ENCODE measurements at places on chromosomes 6 and 20.

DNA sequence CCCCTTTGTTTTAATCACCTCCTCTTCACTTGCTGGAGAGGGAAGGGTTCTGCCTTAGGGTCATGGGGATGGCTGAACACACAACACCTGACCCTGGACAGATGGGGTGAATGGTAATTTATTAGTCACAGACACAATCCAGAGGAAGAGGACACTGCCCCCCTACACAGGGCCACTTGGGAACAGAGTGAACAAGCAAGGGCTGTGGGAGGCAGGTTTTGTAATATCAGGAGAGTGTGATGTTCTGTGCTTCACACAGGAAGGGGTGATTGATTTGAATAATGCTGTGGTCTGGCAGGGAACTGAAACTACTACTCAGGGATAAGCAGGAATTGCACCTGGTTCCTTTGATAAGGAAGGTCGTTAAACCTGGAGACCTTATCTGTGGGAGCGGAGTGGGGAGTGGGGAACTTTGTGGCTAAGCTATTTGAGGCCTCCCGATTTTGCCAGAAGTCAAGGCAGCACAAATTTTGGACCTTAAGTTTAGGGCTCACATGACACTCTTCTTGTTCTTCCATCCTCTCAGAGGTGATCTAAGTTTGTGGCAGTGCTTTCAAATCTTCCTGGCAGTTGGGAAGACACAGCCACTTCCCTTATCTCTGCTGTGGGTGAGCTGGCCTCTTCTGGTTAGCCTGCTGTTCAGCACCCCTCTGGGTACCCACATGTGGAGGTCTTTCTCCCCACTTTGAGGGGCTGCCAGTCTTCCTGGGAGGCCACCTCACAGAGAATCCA, 77.8 kb downstream of the CD164 start:
- no peak for DNase-seq

DNA sequence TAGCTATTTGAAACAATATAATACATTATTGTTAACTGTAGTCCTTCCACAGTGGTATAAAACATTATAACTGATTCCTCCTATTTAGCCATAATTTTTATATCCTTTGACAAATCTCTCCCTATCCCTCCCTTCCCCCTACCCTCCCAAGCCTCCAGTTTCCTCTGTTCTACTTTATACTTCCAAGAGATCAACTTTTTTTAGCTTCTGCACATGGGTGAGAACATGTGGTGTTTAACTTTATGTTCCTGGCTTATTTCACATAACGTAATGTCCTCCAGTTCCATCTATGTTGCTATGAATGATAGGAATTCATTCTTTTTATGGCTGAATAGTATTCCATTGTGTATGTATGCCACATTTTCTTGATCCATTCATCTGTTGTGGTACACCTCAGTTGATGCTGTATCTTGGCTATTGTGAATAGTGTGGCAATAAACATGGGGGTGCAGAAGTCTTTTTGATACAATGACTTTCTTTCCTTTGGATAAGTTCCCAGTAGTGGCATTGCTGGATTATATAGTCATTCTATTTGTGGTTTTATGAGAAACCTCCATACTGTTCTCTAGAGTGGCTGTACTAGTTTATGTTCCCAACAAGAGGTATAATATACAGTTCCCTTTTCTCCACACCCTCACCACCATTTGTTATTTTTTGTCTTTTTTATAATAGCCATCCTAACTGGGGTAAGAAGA, 205.0 kb downstream of the KCNQ5 start:
- DNase-seq, result no peak

- DNase-seq, result no peak
Measured at GRCh38 chr6:156879591-156879990, 102.4 kb downstream of the ARID1B start.

- no peak for DNase-seq
Measured at GRCh38 chr6:13807696-13808095, 6.7 kb downstream of the MCUR1 start.

DNA sequence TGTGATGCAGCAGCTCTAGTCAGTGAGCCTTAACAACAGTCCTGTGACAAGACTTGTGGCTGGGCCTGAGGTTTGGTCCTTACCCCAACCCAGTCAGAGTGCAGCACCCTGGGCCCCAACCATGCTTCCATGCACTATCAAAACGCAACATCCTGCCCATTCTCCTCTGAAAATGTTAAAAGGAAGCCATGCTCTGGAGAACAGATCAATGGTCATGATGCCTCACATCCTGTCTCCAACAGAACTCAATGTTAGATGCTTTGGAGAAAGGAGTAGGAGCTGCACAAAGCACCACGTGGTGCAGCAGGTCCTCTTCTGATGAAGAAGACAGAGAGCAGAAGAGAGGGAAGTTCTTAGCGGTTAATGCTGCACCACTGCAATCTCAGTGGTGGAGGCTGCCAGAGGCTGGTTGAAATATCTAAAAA, 41.9 kb downstream of the TRAM2 start:
- no peak for DNase-seq

GRCh38 chr20:43459022-43459942, 1.6 kb downstream of the SRSF6 start:
- DNase-seq, result no peak

DNA sequence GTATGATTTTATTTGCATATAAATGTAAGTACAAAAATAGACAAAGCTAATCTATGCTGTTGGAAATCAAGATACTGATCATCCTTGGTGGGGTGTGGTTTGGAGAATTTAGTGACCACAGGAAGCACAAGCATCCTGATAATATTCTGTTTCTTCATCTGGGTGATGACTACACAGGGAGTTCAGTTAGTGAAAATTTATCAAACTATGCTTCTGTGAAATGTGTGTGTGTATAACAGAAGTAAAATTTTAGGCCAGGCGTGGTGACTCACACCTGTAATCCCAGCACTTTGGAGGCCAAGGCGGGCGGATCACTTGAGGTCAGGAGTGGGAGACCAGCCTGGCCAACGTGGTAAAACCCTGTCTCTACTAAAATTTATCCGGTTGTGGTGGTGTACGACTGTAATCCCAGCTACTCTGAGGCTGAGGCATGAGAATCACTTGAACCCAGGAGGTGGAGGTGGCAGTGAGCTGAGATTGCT, 20.6 kb downstream of the ENPP3 start:
- no peak for DNase-seq

GRCh38 chr20:50635676-50636600, 55.4 kb downstream of the RIPOR3 start:
- peak; percentile 33 for DNase-seq

- DNase-seq, result no peak
Measured at GRCh38 chr6:122154912-122155575, 244.4 kb upstream of the HSF2 start.

- no peak for DNase-seq
Measured at GRCh38 chr6:37305841-37306425, 47.9 kb upstream of the RNF8 start.

- no peak for DNase-seq
Measured at GRCh38 chr20:58647796-58648501, 3.1 kb upstream of the STX16 start.

GRCh38 chr6:89669002-89669401, 30.5 kb upstream of the LYRM2 start:
- no peak for DNase-seq

- DNase-seq, result no peak
Measured at GRCh38 chr6:44029444-44030185, 97.6 kb downstream of the MRPL14 start.

DNA sequence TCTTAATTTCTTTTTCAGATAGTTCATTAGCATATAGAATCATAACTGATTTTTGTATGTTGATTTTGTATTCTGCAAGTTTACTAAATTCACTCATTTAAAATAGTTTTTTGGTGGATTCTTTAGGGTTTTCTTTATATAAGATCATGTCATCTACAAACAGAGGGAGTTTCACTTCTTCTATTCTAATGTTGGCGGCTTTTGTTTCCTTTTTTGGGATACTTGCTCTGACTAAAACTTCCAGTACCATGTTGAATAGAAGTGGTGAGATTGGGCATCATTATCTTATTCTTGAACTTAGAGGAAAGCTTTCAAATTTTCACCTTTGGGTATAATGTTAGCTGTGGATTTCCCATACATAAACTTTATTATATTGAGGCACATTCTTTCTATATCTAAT, 296.9 kb downstream of the BCKDHB start:
- DNase-seq, result no peak

DNA sequence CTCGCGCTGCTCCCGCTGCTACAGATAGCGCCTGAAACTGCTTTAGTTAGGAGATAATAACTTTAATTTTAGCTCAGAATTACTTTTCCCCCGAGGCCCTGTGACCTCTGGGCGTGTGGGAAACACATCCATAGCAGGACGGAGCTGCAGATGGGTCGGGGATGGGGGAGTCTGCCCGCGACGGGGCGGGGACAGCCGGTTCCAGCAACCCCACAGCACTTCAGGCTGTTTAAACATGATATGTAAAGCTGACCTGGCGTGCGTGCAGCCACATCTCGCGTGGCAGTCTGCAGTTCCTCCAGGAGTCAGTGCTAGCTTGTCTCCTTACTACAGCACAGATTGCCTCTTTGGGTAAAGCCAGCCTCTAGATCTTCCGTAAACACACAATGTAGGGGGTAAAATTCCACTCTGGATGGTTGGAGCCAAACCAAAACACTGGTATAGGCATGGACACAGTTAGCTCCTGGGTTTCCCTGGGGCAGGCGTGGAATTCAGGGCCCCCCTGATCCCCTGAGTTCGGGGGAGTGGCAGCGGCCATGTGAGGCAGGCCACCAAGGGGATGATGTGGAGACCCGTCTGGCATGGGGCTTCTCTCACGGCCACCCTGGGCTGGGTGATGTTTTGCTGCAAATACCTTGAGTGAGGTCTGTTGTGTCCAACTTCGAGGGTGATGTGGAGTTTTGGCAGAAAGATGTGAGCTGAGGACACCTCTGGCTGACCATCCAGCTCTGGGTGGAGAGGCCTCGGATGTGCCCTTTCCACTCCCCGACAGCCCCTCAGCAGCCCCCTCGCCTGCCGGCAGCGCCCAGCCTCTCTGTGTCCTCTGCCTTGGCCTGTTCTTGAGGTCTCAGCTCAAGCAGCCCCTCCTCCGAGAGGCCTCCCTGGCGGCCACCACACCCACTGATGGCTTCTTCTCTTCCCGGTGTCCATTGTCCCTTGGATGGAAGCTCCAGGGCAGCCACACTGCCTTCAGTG, 214.5 kb downstream of the TAF4 start:
- no peak for DNase-seq

DNA sequence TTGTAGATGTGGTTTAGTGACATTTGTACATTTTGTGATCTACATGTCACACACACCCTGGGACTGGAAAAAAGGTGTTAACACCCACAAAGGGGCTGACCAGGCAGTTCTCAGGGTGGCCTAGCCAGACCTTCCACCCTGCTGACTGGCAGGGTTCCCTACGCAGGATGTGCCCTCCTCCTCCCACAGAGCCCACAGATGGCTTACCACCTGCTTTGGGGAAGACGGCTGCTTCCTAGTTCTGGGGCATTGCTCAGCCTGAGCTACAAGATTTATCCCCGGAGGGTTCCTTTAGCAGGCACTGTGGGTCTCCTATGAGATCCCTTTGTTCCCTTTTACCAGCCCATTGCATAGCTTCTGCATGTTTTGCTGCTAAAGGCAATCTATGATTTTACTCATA, 35.1 kb downstream of the SNAP25 start:
- DNase-seq, result no peak

DNA sequence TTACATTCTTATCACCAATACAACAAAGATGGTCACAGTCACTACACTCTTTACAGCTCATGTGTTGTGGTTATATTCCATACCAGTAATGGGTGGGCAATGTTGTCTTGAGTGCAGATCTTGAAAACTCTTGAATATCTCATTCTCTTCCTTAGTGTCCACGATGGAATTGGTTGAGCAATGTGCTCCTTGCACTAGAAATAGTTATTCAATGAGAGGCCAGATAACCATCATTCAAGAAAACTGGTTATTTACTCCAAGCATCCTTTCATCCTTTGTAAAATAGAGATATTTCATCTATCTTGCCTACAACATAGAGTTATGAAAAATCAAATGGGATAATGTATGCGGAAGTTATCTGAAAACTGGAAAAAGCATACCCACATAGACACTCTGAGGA, 215.9 kb downstream of the ARHGAP18 start:
- no peak for DNase-seq

GRCh38 chr20:37669773-37670236, 24.0 kb upstream of the CTNNBL1 start:
- DNase-seq, result no peak

DNA sequence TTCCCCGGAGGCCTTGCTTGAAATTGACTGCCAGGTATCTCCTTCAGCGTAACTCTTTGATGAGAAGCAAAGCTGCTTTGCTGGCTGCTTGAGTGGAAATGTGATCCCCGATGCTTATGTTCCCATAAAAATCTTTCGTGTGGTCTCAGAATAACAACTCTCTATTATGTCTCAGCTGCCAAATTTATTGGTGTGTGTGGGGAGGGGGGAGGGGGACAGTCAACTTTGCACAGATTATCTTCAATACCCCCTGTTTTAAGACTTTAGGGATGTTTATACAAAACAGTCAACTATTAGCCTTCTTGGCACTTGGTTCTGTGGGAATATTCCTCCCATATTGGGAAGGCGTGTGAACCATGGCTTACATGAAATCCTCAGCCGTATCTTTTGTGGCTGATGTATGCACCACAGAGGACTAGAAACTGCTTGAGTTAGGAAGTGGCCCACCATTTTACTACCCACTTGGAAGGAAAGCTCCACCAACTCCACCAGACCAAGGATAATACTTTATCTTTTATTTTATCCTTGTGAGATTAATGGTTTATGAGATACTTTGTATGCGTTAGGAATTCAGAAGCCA, 101.5 kb upstream of the SLC24A3 start:
- no peak for DNase-seq

- no peak for DNase-seq
Measured at GRCh38 chr6:34237316-34237721, 646 bp downstream of the HMGA1 start.

DNA sequence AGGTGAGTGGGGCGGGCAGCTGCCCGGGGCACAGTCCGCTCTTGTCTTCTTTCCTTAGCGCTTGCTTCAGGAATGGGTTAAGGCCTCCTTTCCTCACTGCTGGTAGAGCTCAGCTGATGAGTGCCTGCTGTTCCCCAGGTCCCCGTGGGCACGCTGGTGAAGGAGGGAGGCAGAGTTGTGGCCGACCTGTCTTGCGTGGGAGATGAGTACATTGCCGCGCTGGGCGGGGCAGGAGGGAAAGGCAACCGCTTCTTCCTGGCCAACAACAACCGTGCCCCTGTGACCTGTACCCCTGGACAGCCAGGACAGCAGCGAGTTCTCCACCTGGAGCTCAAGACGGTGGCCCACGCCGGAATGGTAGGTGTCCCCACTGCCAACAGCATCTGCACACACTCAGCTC, 15.7 kb downstream of the MTG2 start:
- no peak for DNase-seq

DNA sequence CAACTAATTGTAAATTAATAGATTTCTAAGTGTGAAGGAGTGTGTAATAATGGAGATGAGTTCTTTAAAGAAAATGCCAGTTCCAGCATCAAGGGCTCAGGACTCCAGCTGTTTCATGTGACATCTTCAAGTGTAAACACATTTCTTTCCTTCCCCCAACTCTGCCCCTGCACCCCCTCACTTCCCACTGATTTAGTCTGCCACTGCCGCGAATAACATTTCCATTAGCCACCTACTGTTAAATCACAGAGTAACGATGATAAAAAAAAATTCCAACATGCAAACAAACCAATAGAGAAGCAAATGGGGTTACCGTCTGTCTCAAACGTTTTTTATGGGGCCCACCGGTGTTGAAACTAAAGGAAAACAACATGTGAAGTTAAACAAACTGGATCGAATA, 414.3 kb downstream of the SAMD5 start:
- no peak for DNase-seq

GRCh38 chr6:75934643-75935472, 137.6 kb downstream of the IMPG1 start:
- DNase-seq, result no peak

Data from stimulated activated CD8-positive, alpha-beta memory T cell treated with anti-CD3 and anti-CD28 coated beads, Interleukin-15, amount 100 ng/mL, for 24 hours (primary cell).